ENCODE measurements at places on chromosomes 7 and 10. TPM values are rescaled to one million over a fixed set of nuclear protein-coding genes. Genes with fewer than 3 reads are reported as not detected.

CRPPA gene
- 0.86 TPM for total RNA-seq

AKR1C2 gene
- total RNA-seq: 2.5 TPM

NODAL gene
- total RNA-seq: not detected

CCDC136 gene
- 4.5 TPM for total RNA-seq

TMEM229A gene
- not detected for total RNA-seq

MMP21 gene
- 0.07 TPM for total RNA-seq

RHOBTB1 gene
- total RNA-seq: 29.1 TPM

MRC1 gene
- total RNA-seq: 2.4 TPM

ACHE gene
- 0.81 TPM for total RNA-seq

WNT8B gene
- not detected for total RNA-seq

BHLHA15 gene
- 1.8 TPM for total RNA-seq

HOXA9 gene
- 0.18 TPM for total RNA-seq

MNX1 gene
- total RNA-seq: not detected

PDE1C gene
- total RNA-seq: 0.11 TPM

CFTR gene
- not detected for total RNA-seq

HKDC1 gene
- not detected for total RNA-seq

MBLAC1 gene
- total RNA-seq: 3.0 TPM

STEAP1 gene
- 18.6 TPM for total RNA-seq

STRIP2 gene
- 6.6 TPM for total RNA-seq

PRSS37 gene
- not detected for total RNA-seq

PRF1 gene
- not detected for total RNA-seq

Measured in pulmonary artery endothelial cell (primary cell).